ENCODE measurements at places on chromosomes 7 and 10.

DNA sequence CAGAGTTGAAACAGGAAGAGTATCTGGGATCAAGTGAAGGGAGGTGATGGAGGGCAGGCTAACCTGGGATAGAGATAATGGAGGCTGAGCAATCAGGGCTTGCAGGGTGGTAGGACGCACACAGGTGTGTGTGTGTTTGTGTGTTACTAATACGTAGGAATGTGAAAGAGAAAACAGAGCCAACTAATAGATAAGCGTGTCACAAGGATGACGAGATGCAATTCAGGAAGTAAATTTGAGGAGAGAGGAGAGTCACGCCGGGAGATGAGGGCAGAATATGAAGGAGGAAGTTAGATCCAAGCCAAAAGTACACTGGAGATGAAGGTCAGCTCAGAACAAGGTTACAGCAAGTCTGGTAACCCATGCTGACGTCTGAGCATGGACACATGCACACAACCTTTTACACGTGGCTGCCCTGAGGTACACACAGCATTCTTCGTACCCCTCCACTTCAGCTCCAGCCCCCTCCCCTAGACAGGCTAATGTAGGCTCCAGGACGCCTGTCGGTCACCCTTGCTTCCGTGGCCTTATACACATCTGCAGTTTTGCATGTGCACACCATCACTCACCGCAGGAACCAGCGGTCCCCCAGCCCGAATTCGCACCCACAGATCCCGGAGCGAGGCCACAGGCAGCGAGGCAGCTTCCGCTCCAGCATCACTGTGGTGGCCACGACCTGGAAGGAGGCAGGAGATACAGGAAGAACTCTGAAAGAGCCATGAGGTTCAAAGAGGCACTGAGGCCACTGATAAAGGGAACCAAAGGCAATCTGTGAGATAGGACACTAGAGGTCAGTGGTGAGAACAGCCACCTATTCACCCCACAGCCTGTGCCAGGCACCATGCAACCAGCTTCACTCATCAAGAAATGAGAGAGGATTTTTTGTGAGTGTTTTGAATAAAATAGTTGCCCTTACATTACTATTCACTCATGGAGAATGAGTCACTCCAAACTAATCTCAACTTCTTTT is 23.7 kb upstream of the TRPV6 start:
- no peak for DNase-seq

DNA sequence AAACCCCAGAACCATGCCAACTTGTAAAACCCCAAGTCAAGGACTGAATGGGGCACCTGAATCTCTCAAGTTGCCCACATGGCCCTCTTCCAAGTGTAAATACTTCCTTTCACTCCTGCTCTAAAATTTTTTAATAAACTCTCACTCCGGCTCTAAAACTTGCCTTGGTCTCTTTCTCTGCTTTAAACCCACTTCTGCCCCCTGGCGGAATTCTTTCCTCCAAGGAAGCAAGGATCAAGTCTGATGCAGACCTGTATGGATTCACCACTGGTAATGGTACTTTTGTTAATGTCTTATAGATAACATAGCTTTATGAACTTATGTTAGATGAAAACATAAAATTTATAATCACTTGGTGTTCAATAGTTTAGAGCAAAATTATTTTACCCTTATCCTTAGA is 33.8 kb downstream of the SLC16A9 start:
- DNase-seq, result no peak

- no peak for DNase-seq
These were observed 75.1 kb downstream of the PDE1C start for GRCh38 chr7:31995134-31995533.

- no peak for DNase-seq
These were observed 976 bp upstream of the EGFR start for GRCh38 chr7:55017841-55018240.

All from stimulated activated naive B cell treated with anti-CD40 and anti-IgM and Interleukin-4, amounts not matched to agents 10 μg/mL and 1 μg/mL and 100 μg/mL, for 72 hours (primary cell).